ENCODE measurements at places on chromosomes 2 and 18.

DNA sequence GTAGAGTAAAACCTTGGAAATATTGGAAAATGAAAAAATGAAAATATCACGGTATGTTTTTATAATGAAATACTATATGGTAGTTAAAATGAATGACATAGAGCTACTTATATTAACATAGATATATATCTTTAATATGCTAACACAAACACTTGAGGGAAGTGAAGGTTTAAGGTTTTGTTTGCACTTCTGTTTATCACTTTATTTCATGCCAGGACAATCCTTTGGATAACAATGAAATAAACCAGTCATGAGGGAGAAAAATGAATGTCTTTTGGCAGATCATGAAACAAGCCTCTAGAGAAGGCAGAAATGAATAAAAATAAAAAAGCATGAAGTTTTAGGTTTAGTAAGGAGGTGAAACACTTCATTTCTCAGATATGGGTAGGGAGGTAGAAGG lies 89.9 kb downstream of the BAZ2B start:
- DNase-seq = no peak

- peak; percentile 33 for DNase-seq
Measured at GRCh38 chr18:55509631-55510324, 78.2 kb downstream of the TCF4 start.

GRCh38 chr2:220815698-220816097 lies 756.4 kb downstream of the EPHA4 start:
- no peak for DNase-seq

GRCh38 chr2:216768908-216769411 lies 73.6 kb upstream of the IGFBP5 start:
- no peak for DNase-seq

DNA sequence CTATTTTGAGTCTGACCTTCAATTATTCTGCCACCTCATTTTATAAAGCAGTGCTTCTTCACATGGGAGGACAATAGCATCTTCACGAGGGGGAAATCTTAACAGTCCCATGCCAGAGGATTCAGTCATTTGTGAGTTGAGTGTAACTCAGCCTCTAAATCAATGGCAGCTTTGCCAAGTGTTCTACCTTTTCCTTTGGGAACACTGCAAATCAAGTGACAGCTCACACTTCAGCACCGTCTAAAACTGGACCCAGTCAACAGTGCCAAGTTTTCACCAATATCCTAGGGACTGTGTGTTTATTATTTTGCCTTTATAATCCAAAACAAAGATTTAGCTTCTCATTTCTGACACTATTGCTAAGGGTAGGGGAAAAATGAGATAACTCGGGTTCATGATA lies 133.6 kb downstream of the FIGN start:
- no peak for DNase-seq

- no peak for DNase-seq
Measured at GRCh38 chr18:13612196-13612997, 114.0 kb downstream of the FAM210A start.

- peak; percentile 66 for DNase-seq
Measured at GRCh38 chr2:98936353-98937351, 627 bp upstream of the CRACDL start.

DNA sequence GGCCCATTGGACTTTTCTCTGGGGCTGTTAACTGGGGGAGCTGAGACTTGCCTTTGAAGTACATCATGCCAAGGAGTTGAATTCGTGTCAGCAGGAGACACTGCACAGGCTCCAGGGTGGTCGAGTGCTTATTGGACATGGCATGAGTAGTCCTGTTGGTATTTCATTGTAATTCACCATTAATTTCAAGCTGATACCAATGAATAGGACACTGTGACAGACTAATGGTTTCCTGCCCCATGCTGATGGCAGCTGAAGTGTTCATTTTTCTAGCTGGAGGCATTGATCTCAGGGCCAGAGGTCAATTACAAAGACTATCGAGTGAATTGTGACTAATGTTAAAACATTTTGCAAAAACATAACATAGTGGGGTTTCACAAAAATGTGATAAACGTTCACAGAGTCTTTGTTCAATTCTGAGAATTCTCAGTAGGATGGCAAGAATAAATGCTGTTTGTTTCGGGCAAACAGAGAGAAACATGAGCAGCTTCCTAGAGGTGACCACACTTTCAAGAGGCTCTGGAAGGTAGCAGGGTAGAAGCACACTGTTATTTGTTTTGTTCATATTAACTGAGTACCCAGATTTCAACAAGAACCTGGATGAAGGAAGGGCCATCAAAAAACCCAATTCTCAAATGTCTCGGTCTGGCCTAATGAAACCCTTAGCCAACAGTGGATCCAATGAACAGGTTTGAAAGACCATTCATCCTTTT lies 90.6 kb upstream of the ARL4C start:
- DNase-seq = no peak
